IPS DF 6.9 (cell line): ENCODE measurements at places on chromosomes 16 and 17.

DNA sequence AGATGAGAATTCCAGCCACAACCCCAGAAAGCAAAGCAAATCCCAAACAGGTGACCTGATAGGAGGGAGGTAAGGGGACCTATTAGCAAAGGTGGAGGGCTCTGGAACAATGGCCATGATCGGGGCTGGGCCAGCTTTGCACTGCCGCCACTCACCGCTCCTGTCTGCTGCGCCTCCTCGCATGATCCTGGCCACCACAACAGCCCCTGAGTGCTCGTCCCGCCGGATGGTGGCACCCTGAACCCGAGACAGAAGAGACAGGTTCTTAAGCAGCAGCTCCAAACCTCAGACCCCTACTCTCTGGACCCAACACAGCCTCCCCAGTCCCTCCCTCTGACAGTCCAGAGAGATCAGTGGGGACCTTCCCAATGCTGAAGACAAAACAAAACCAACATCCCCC lies 5.3 kb downstream of the MPP3 start:
- no peak for DNase-seq

DNA sequence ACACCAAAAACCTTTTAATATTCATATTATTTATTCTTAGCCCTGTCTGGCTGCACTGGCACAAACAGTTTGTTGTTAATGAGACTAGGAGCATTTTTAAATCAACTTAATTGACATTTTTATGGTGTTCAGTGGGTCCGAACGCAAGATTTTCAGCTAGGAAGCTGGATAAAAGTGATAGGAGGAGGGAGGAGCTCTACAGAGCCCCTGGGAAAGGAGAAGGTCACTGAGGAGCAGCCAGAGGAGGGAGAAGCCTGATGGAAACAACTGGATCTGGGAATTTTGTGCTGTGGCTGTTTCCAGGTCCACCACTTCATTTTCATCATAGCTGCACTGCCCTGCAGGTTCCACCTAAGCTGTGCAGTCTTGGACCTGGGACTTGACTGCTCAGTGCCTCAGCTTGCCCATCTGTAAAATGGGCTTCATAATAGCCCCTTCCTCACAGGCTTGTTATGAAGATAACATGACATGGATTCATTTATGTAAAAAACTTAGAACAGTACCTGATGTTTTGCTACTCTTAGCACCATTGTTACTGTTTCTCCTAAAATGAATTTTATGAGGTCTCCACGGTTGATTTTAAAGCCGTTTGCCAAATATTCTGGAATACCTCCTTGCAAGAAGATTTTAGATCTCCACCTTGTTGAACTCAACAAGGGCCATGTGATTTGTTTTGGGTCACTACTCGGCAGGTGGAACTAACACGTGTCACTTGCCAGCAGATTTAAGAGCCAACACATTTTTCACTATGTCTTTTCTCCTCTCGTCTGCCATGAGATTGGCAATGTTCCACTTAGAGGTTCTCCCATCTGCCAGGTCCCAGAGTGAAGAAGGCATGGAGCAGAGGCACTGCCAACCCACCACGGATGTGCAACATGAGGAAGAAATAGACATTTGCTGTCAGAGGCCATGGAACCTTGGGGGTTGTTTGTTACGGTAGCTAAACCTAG lies 18.7 kb upstream of the GRIN2A start:
- DNase-seq, result no peak

- no peak for DNase-seq
These were observed 141.1 kb upstream of the RPH3AL start for GRCh38 chr17:493666-494065.

DNA sequence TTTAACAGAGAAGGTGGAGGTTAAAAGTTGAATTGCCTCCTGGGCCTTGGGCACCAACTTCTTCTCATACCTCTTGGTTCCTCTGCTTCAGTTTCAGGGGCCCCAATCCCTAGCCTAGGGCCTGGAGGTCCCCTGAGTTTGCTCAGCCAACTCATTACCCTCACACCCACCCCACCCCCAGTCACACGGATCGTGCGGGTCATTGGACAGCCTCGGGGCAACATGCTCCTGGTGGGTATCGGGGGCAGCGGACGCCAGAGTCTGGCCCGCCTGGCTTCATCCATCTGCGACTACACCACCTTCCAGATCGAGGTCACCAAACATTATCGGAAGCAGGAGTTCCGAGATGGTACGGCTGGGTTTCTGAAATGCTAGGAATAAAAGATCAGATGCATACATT lies 36.0 kb upstream of the KDM6B start:
- no peak for DNase-seq

DNA sequence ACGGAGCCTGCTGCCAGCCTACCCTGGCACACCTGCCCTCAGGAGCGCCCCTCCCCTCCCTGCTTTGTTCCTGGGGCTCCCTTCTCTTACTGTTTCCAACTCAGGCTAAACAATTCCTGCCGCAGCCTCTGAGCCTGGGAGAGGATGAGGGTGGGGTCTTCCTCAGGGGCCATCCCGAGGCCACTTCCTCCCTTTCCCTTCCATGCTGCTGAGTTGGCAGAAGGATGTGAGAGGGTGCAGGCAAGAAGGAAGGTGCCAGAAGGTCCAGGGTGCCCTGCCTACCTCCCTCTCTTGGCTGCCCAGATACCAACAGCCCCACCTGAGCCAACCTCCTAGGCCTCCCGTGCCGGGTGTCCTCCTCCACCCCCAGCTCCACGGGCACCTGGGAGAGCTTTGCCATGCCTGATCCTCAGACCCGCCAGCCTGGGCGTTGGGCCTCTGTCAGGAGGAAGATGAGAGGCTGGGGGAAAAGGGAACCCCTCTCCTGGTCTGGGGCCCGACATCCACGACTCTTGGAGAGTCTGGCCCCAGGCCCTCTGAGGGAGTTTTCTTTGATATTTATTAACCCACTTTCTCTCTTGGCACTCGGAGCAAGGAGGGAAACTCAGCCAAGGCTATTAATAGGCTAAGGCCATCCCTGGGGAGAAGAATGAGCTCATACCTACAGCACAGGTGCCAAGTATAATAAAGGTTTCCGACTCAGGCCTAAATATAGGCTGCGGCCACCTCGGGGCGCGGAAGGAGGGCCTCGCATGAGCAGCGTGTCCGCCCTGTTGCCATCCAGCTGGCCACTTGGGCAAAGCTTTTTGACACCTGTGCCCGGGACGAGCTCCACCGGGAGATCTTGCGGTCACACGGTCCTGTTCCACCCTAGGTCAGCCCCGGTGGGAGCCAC lies 232.0 kb downstream of the ENGASE start:
- no peak for DNase-seq
